Osteoblast (primary cell): ENCODE measurements at places on chromosomes 12 and 14. TPM values are rescaled to one million over a fixed set of nuclear protein-coding genes. Genes with fewer than 3 reads are reported as not detected.

Gene CLEC1B
- not detected in 2 replicates for total RNA-seq

Gene PKP2
- under 0.01 and 0.29 TPM in 2 replicates for total RNA-seq

Gene SERPINA1
- total RNA-seq: 0.29 and 1.4 TPM in 2 replicates

Gene SLC5A8
- total RNA-seq: not detected in 2 replicates

Gene RND1
- 0.29 and 0.36 TPM in 2 replicates for total RNA-seq

Gene PITPNM2
- 3.3 and 6.5 TPM in 2 replicates for total RNA-seq

Gene LRP1-AS
- total RNA-seq: not detected in 2 replicates

DNA sequence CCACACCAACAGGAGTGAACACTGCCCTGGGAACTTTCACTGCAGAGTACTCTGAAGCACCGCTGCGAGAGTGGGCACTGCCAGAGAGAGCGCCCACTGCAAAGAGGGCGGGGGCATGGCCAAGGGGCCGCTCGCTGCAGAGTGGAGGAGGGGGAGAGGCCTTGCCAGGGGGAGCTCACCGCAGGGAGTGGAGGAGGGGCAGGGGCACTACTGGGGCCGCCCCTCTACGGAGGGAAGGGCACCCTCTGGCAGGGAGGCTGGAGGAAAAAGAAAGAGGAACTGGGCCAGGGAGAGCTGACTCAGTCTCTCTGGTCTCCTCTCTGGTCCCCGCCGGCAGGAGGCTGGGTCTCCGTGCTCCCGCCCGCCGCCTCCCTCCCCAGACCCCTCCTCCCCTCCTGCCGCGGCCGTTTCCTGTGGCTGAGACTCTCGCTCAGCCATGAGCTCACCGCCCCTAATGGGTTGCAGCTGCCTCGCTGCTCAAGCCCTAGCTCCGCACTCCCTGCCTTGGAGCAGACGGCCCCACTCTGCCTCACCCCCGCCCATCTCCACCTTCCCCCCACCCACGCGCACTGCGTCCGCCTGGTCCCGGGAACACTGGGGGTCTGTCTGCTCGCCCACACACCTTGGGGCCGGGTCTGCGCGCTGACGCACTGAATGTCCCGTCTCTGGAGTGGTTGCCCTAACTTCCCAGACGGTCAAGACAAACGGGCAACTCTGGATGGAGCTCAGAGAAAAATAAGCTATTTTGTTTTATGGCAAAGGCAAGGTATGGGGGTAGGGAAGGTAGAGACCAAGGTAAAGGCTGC, 1.3 kb downstream of the ARHGEF40 start:
- no peaks in the 10 kb centered on the region for H3K27me3 ChIP-seq
- peak; percentile 99 for DNase-seq
- H3K4me3 ChIP-seq: peak overlapping the region; percentile 76
- H3K27ac ChIP-seq: peak overlapping the region; percentile 91
- H3K36me3 ChIP-seq: peaks cover 31% of the 10 kb centered on the region
- H3K4me1 ChIP-seq: peaks cover 35% of the 10 kb centered on the region

- H3K36me3 ChIP-seq: peaks cover 49% of the 10 kb centered on the region
- peak overlapping the region; percentile 95 for H3K27ac ChIP-seq
- peak; percentile 42 for DNase-seq
- H3K27me3 ChIP-seq: no peaks in the 10 kb centered on the region
- H3K4me3 ChIP-seq: no peak overlapping the region
These were observed 32.3 kb downstream of the GIT2 start for GRCh38 chr12:109963743-109964429.

DNA sequence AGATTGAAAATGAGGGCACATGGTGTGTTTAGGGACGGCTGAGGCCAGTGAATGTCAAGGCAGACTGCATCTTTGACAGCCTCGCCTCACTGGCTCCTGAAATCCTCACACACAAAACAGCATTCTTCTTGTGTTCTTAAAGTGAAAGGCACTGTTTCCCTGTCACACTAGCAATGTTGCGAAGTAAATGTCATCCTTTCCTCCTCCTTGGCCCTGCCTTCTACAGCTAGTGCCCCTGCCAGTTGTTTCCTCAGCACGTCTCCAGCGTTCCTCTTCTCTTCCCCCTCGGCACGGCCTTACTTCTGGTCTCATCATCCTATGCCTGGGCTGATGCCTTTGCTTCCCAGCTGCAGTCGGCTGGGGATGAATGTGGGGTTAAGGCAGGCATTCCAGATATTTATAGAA, 129.4 kb upstream of the DNM1L start:
- no peaks in the 10 kb centered on the region for H3K36me3 ChIP-seq
- H3K4me3 ChIP-seq: peak overlapping the region; percentile 16
- no peaks in the 10 kb centered on the region for H3K27me3 ChIP-seq
- H3K4me1 ChIP-seq: peaks cover 14% of the 10 kb centered on the region
- H3K27ac ChIP-seq: peak overlapping the region; percentile 4
- peak; percentile 41 for DNase-seq

DNA sequence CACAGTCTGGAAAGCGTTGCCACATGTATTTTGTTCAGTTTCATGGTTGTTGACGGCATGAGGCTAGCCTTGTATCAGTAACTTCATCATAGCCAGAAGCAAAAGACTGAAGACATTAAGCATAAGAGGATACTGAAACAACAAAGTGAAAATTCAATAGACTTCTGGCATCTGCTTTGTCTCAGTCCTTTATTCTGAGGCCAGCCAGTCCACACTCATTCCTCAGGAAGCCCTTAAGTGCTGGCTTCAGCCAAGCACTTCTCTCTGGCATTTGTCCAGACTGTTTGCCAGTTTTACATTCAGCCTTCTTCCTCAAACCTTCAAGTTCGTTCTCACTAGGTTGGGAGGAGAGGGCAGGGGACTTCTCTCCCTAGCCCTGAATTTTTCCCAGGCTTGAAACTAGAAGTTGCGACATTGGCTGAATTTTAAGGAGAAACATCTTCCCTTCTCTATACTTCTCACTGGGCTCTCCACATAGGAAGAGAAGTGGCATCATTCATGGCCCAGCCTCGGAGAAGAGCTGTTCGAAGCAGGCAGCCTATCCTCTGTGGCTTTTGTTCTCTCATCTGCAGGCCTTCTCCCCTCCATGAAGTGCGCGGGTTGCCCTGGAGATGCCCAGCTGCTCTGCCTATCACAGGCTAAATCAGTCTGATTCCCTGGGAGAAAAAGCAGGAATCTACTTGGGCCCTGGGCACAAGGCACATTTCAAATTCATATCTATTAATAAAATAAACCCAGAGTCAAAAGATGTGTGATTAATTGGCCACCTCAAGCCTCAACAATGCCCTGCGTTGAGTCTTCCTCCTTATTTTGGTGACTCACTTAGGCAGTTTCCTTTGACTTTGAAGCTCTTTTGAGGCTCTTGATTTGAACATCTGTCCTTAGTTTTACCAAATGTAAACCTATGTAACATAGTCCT, 130.9 kb upstream of the PLEKHA5 start:
- H3K4me1 ChIP-seq: peaks cover 11% of the 10 kb centered on the region
- no peak overlapping the region for H3K4me3 ChIP-seq
- no peaks in the 10 kb centered on the region for H3K27me3 ChIP-seq
- peak; percentile 62 for DNase-seq
- peak overlapping the region; percentile 31 for H3K27ac ChIP-seq

DNA sequence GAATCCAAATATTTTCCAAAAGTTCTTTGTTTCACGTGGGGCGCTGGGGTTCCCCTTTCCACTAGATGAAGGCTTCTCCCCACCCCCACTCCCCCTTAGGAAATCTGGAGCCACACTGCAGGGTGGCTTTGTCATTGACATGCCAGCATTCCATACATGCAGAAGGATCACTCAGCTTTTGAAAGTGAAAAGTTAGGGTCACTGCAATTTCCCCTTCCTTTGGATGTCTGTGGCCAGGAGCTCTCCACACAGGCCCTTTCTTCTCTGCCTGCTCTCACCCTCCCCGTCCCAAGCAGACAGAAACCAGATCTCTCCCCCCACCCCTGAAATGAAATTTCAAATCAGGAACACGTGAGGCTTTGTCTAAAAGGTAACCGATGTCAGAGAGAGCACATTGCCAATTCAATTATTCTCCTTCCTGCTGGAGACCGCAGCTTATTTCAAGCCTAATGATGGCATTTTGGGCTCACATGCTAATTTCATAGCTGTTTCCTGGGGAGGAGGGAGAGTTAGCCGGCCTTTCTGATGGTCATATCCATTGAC, 153.9 kb upstream of the RFLNA start:
- H3K27me3 ChIP-seq: peaks cover 4% of the 10 kb centered on the region
- no peak overlapping the region for H3K27ac ChIP-seq
- no peaks in the 10 kb centered on the region for H3K4me1 ChIP-seq
- no peak overlapping the region for H3K4me3 ChIP-seq

DNA sequence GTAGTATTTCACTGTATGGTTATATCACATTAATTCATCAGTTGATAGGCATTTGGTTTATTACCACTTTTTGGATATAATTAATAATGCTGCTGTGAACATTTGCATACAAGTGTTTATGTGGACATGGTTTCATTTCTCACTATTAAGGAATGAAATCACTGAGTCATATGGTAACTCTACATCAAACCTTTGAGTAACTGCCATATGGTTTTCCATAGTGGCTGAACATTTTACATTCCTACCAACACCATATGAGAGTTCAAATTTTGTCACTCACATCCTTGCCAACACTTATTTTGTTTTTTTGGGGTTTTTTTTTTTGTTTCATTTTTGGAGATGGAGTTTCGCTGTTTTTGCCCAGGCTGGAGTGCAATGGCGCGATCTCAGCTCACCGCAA, 30.2 kb upstream of the EAPP start:
- no peaks in the 10 kb centered on the region for H3K4me1 ChIP-seq
- no peak overlapping the region for H3K27ac ChIP-seq
- peaks cover 76% of the 10 kb centered on the region for H3K36me3 ChIP-seq
- no peak overlapping the region for H3K4me3 ChIP-seq
- DNase-seq: no peak
- no peaks in the 10 kb centered on the region for H3K27me3 ChIP-seq

GRCh38 chr12:32561931-32562341, 117.2 kb upstream of the DNM1L start:
- H3K4me1 ChIP-seq: peaks cover 3% of the 10 kb centered on the region
- no peaks in the 10 kb centered on the region for H3K27me3 ChIP-seq
- H3K27ac ChIP-seq: no peak overlapping the region
- no peak overlapping the region for H3K4me3 ChIP-seq
- no peak for DNase-seq
